ENCODE measurements at places on chromosomes 2 and 18.

DNA sequence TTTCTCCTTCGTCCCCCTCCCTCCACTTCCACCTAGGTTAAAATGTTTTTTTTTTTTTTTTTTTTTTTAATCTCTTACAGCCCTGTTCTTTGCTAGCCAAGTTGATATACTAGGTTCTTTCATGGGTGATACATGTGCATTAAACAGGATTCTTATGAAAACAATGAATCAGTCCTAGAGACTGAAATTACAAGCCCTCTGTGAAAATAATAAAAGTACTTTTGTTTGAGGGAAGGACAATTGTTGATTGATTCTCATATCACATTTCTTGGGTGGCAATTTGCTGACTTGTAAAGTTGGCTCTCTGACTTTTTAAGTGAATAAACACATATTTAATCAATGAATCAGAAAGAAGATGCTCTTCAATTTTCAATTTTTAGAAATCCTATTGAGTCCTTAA is 639.9 kb downstream of the LRP1B start:
- DNase-seq = no peak

DNA sequence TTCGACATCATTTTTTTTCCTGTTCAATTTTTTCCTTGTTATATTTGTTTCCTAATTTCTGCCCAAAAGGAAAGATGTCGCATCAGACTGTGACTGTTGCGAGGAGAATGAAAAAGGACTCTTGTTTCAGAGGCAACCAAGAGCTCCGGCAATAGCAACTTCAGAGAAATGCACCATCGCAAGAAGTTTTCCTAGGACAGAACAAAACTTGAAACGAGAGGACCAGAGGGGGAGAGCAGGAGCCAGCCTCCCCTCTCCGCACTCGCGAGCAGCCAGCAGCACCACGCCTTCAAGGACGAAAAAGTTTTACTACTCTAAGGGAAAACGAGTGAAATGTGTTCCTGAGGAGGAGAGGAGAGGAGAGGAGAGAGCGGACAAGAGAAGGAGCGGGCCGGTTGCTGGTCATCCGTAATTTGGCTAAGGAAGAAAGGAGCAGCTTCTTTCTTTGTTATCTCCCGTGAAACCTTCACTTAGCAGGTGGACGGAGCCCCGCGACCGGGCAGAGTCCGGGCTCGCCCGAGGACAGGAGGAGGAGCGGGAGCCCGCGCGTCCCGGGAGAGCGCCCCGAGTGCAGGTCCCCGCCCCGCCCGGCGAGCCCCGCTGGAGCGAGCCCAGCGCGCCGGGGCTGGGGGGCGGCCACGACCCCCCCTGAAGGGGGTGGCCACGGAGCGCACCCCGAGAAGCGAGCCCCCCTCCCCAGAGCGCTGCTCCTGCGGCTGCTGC is 744 bp downstream of the POU3F3 start:
- DNase-seq = no peak

- DNase-seq = peak; percentile 39
Measured at GRCh38 chr2:112794131-112794733, 9.9 kb upstream of the IL1A start.

DNA sequence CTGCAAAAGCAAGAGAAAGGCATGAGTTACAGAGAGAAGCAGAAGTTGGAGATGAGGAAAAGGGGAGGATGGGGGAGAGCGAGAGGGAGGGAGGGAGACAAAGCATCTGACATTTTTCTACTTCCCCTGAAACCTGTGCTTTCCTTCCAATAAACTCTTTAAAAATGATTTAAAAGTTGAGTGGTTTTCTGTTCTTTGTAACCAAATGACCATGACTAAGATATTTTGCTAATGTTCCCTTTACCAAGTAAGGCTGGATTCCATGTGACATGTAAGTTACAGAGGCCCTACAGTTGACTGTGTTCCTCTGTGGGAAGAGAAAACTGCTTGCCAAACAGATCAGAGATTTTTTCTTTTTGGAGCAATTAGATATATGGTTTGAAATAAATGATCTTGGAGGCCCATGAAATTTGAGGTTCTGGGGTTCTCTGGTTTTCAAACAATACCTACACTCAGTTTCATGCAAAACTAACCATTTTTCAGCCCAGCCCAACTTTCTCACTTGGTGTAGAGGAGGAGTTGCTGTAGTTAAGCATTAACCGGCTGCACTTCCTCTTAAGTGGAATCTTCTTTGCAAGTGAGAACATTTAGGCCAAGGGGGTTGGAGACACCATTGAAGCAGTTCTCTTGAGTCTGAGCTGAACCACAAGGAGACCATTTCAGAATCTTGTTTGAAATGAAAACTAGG is 34.5 kb downstream of the INSIG2 start:
- no peak for DNase-seq

DNA sequence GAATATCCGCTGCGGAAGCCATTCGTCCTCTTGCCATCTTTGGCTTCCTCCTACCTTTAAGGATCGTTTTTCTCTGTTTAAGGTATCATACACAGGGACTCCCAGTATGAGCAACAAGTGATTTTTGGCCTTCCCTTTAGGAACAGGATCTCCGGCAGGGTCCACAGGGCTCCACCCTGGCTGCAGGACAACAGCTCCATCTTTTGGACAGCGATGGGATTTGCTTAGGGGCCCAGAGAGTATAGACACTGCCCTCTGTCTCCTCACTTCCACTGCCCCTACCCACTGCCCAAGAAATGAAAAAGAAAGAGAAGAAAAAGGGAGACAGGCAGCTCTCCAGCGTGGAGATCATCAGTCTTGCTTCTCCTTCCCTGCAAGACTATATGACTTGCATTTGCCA is 224.5 kb downstream of the UXS1 start:
- DNase-seq = no peak

All from CD4-positive, alpha-beta T cell treated with Interleukin-17A for 1 hour (primary cell).